Stimulated activated CD8-positive, alpha-beta memory T cell treated with anti-CD3 and anti-CD28 coated beads, Interleukin-15, amount 100 ng/mL, for 4 hours (primary cell): ENCODE measurements at places on chromosomes 4 and X.

GRCh38 chr4:61583696-61584095 is 383.6 kb downstream of the ADGRL3 start:
- no peak for DNase-seq

DNA sequence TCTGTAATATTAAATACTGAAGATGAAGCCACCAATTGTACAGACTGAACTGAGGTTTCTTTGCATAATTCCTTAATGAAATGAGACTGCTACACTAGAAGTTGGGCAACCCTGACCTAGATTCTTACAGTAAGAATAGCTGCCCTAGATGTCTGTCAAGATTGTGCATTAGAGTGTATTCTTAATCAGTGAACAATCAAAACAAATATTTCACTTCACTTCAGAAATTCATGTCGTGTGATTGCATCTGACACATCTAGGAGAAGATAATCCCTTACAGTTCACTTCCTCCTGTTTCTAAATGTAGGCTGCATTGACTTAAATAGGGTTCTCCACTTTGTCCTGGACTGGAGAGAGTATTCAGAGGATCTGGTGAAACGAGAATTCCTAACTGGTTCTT is 283.1 kb downstream of the HNRNPD start:
- DNase-seq = no peak

DNA sequence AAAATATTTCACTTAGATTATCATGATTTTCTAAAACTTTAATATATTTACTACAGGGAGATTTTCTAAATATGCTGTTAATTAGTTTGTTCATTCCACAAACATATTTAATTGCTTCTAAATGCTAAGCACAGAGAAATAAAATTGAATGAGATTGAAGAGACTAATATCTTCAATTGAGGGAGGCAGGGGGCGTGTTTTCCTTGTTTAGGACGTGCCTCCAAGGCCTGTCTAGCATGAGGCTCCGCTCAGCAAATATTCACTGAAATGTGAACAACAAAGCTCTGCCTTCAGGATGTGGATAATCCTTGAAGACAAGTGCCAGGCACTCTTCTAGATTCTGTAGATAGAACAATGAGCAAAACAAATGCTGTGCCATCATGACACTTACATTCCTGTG is 98.1 kb downstream of the TSPAN5 start:
- no peak for DNase-seq

DNA sequence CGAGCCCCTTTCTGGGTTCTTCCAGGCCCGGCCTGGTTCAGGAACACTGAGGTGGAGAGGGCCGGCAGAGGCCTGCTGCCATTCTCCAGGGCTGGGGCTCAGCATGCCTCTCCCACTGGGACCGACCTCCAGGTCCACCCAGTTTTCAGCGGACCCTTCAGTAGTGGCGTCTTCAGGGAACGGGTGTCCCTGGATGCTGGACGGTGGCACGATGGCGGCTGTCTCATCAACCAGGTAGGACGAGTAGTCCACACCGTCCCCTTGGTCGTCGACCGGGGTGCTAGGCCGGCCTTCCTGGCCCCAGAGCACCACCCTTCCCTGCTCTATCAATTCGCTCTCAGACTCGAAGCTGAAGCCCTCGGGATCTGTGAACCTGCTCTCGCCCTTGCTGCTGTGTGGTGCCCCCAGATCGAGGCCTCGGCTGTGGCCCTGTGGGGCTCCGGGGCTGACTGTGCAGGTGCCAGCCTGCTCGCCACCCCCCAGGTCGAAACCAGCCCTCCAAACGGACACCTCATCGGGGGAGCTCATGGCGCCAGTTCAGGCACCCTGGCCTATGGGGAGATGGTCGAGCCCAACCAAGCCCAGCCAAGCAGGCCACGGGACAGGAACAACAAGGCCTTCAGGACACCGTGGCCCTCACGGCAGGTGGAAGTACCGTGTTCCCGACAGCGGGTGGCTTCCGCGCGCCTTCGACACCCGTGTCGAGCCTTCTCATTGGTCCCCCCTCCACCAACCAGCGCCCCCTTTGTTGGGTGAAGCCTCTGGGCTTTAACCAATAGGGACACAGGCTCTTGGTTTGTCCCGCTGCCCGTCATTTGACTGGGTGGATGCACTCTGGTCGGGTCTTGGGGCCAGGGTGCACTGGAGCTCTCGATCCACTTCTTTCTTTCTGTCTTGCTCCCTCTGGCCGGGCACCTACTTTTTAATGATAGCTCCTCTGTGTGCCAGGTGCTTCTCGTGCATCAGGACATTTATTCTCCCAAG is 814 bp upstream of the LOC101059915 start:
- DNase-seq = no peak

GRCh38 chr4:54025582-54025981 is 38.8 kb downstream of the CHIC2 start:
- DNase-seq = no peak

- DNase-seq = no peak
Measured at GRCh38 chr4:44235897-44236296, 212.7 kb downstream of the KCTD8 start.

GRCh38 chr4:105952591-105952990 is 57.3 kb downstream of the NPNT start:
- no peak for DNase-seq
